ENCODE measurements at places on chromosomes 13 and 19. TPM values are rescaled to one million over a fixed set of nuclear protein-coding genes. Genes with fewer than 3 reads are reported as not detected.

The KIR2DL3 gene
- not detected for polyA plus RNA-seq

The FGF14 gene
- 0.36 TPM for polyA plus RNA-seq

The KL gene
- 0.02 TPM for polyA plus RNA-seq

The FUT1 gene
- 0.03 TPM for polyA plus RNA-seq

The LRRC4B gene
- 6.9 TPM for polyA plus RNA-seq

The GSX1 gene
- not detected for polyA plus RNA-seq

The SLC6A16 gene
- polyA plus RNA-seq = 0.80 TPM

The FFAR1 gene
- polyA plus RNA-seq = not detected

The ZNF85 gene
- polyA plus RNA-seq = 2.0 TPM

- DNase-seq = no peak
Observed at GRCh38 chr19:45421947-45422498, 1.7 kb downstream of the ERCC1 start.

DNA sequence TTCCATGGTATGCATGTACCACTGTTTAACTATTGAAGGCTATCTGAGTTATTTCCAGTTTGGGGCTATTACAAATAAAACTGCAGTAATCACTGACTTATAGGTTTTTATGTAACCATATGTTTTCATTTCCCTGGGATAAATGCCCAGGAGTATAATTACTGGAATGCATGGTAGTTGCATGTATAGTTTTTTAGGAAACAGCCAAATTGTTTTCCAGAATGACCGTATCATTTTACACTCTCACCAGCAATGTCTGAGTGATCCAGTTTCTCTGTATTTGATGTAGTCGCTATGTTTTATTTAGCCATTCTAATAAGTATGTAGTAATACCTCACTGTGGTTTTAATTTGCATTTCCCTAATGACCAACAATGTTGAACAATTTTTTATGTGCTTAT is 42.0 kb downstream of the CYSLTR2 start:
- no peak for DNase-seq

DNA sequence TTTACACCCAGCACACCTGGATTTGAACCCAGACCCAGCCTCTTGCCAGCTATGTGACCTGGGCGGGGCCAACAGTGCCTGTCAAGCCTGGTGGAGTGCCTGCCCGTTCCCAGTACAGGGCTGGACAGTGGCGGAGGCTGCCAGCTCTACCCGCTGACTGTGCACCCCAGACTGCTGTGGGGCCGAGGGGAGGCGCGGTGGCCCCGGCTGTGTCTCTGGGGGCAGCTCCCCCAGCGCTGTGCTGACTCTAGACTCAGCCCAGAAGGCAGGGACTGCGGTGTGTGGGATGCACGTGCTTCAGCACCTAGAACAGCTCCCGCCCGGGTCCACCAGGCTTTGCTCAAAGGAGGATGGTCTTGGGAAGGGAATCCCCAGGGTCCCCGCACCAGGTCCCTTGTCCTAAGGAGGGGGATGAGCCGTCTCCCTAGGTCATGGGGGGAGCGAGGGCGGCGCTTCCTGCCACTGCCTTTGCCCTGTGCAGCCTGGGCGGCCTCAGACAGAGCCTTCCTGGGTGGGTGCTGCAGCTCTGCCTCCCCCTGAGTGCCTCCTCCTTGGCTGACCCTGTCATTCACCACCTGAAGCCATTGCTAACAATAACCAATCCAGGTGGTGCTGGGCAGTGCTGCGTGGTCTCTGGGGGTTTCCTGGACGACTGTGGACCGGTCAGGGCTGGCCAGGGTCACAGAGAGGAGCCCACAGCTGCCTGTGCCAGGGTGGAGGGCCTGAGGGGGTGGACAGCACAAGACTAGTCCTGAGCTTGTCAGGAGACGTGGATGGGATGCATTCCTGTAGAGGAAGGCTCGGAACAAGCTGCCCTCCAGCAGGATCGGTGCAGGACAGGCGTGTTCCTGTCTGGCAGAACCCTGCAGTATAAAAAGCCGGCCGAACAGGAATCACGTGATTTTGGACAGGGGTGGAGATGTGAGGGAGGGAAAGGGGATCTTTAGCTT is 18.6 kb downstream of the TMEM255B start:
- no peak for DNase-seq

- no peak for DNase-seq
Observed at GRCh38 chr13:27012482-27013197, 159.0 kb downstream of the USP12 start.

DNA sequence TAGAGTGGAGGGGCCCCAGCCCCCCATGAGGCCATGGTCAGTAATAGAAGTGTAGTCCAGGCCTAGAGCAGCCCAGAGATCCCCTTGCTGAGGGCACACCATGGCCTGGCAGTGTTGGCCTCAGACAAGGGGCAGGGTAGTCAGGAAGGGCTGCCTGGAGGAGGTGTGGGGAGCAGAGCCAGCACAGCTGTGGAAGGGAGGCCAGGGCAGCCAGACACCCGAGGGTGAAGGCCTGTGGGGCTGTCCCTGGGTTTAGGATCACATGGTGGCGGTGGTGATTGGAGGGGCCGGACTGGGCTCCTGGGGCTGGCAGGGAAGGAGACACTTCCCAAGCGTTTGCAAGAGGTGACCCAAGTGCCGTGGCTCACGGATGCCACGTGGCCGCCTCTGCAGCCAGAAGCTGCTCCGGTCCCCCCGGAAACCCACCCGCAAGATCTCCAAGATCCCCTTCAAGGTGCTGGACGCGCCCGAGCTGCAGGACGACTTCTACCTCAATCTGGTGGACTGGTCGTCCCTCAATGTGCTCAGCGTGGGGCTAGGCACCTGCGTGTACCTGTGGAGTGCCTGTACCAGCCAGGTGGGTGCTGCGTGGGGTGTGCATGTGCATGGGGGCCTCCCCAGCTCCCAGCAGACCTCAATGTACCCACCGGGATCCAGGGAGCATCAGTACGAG is 11.6 kb upstream of the TEKTIP1 start:
- DNase-seq = no peak

GRCh38 chr19:371501-372168 is 27.0 kb upstream of the MIER2 start:
- peak; percentile 72 for DNase-seq

- DNase-seq = no peak
Observed at GRCh38 chr13:47126432-47126831, 229.6 kb upstream of the HTR2A start.

- DNase-seq = peak; percentile 96
Observed at GRCh38 chr19:46713781-46714443, 3.0 kb downstream of the PRKD2 start.

GRCh38 chr19:50835785-50836542 is 2.6 kb upstream of the KLK15 start:
- DNase-seq = peak; percentile 96

DNA sequence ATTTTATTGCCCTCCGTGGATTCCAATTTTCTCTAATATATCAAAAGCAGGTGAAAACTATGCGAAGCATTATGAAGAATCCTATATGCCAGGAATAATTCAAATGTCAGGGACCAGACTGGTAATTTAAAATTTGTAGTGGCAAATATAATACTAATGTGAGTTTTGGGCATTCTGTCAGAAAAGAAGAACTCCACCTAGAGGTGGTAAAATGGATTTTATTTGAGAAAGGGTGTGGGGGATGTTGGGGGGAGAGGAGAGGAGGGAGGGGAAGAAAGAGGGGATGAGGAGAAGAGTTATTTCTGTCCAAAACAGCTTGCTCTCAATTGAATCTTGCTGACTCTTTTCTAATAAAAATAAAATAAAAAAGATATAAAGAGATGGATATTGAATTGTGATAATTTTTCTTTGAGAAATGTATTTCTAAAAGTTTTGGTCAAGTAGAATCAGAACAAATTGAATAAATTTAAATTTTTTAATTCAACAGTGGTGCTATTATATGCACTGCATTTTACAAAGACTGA is 929.3 kb upstream of the SLITRK5 start:
- peak; percentile 4 for DNase-seq

DNA sequence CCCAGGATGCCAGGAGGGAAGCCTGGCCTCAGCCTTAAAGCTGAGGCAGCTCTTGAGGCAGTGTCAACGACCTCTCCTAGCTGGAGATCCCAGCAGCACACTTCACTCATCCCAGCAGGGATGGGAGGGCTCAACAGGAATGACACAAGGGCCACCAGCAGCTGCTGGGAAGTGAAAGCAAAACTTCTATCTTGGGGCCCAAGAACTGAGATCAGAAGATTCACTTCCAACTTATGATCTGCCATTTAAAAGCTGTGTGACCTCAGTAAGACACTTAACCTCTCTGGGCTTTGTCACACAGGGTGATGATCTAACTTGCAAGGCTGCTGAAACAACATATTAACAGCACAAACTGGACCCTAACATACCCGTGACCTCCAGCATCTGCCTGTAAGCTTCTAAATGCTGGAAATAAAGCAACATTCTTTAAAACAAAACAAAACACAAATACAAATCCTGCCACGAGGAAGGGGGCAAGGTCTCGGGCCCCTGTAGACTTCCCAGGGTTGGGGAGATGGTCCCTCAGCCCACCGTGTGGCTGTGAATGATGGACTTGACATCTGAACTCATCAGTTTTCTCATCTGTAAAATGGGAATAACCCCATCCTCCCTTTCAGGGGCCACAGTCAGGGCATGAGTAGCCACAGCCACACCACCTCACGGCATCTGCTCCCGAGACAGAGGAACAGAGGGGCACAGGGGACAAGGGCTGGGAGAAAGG is 22.7 kb downstream of the ELL start:
- DNase-seq = no peak

DNA sequence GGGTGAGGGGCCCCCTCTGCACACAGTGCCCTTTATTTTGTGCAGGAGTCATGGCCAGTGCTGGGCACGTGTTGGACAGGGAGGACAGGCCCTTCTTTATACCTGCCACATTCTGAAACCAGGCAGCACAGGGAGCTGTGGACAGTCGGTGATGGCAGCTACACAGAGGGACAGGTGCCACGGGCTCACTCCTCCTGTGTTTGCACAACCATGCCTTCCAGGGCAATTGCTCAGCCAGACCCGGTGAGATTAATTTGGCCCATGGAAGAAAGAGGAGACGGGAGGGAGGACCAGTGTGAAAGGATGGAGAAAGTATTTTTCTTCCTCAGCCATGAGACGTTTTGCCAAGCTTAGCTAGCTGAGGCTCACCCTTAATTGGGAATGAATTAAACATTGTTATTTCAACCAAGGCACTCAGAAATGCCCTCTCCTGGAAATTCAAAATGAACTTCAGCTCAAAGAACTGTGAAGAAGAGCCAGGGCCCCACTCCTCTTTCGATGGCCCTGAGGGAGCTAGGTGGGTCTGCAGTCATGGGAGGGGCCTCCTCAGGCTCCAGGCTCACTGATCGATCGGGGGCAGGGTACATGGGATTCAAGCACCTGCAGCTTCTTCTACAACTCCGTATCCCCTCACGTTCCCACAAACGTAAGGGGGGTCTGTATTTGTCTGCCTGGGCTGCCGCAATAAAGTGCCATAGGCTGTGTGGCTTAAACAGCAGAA is 41.2 kb downstream of the SHISA2 start:
- DNase-seq = no peak

- DNase-seq = no peak
Observed at GRCh38 chr13:105050686-105051085, 1484.8 kb downstream of the EFNB2 start.

GRCh38 chr19:51457351-51458013 is 772 bp downstream of the SIGLEC8 start:
- DNase-seq = no peak

DNA sequence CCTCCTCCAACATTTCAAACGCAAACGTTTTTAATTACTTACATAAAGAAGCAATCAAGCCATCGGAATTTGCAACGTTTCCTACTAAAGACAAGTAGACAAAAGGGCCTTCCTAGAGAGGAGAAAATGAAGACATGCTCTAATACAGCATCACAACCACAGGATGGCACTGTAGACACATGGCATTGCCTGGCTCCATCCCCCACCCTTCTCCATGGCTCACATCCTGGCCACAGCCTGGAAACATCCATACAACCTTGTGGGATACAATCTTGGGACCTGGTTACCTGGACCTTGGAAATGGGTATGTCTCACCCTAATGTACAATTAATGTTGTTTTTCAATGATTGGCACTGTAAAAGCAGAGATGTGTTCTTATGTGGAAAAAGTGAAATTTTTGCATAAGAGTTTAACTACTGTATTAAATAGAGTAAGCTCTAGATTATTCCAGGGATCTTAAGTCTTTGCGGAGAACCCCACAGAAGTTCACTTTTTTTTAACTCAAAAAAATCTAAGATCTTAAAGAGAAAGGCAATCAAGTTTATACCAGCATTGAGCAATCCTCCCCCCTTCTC is 21.5 kb downstream of the EBPL start:
- peak; percentile 84 for DNase-seq

DNA sequence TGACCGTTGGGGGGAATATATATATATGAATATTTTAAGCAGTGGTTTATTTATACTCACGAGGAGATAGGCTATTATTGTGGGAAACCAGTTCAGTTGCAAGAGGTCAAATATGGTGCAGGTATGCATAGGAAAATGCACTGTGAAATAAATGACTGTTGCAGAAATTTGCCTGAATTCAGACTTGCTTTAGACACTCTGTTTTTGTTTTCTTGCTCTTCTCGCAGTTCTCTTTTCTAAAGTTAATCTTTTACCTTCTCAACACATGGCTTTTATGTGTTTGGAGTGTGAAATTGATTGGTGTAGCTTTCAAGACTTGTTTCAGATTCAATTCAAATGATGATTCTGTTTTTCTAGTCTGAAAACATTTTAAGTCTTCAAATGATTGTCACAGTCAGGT is 109.7 kb downstream of the LRCH1 start:
- DNase-seq = no peak

GRCh38 chr13:27117952-27118351 is 53.7 kb downstream of the USP12 start:
- no peak for DNase-seq

- no peak for DNase-seq
Observed at GRCh38 chr19:35756377-35757230, at the start of gene HSPB6. TSS of gene HSPB6 (minus strand) at chr19:35757029. CDS start at chr19:35757008, 21 bp downstream.
